ENCODE measurements at places on chromosomes 11 and 22. TPM values are rescaled to one million over a fixed set of nuclear protein-coding genes. Genes with fewer than 3 reads are reported as not detected.

Gene MRGPRX2
- polyA plus RNA-seq: 0.01 TPM

Gene TSGA10IP
- not detected for polyA plus RNA-seq

Gene CCDC81
- polyA plus RNA-seq: 0.41 TPM

Gene CCDC188
- polyA plus RNA-seq: not detected

Gene PTPRCAP
- 7.5 TPM for polyA plus RNA-seq

DNA sequence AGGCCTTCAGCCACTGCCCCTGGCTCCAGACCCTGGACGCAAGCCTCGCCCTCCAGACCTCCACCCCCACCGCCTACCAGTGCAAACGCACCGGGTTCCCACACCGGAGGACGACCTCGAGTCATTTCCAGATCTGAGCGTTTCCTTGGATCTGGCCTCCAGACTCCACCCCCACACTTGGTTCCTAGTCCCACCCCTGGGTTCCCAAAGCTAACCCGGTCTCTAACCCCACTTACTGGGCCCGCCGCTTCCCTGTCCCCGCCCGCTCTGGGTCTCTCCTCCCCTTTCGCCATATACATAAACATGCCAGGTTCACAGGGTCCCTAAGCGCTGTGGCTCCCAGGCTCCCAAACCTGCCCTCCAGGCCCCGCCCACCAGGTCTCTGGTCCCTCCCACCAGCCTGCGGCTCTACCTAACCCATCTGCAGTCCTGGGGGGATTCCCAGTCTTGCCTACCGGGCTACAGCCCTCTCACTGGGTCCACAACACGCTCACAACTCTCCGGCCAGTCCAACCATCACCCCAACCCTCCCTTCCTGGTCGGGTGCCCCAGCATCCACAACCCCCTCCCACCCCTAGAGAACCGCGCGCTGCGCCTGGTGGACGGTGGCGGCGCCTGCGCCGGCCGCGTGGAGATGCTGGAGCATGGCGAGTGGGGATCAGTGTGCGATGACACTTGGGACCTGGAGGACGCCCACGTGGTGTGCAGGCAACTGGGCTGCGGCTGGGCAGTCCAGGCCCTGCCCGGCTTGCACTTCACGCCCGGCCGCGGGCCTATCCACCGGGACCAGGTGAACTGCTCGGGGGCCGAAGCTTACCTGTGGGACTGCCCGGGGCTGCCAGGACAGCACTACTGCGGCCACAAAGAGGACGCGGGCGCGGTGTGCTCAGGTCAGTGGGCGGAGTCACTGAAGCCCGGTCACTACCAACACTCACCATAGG lies 36.7 kb downstream of the CD6 start:
- no peak overlapping the region for H3K27ac ChIP-seq
- H3K27me3 ChIP-seq: no peaks in the 10 kb centered on the region
- H3K36me3 ChIP-seq: no peaks in the 10 kb centered on the region
- peaks cover 10% of the 10 kb centered on the region for H3K4me1 ChIP-seq
- no peak for DNase-seq

DNA sequence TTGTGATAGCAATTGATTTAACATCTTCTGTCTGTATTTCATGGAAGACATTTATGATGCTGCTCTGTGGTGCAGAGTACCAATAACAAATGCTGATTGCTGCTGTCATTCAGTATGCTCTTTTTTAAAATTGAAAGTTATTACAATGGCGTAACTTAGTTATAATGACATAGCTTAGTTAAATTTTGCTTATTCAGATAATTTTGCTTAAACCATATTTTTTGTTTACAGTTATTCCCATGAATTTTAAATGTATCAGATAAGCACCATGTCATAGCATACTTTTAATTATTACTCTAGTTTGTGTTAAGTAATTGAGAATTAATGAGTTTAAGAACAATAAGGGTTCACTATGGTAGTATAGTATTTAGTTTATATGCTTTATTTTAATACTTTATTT lies 15.5 kb downstream of the PRMT3 start:
- no peak for DNase-seq
- peaks cover 5% of the 10 kb centered on the region for H3K36me3 ChIP-seq
- no peak overlapping the region for H3K27ac ChIP-seq
- H3K27me3 ChIP-seq: no peaks in the 10 kb centered on the region

DNA sequence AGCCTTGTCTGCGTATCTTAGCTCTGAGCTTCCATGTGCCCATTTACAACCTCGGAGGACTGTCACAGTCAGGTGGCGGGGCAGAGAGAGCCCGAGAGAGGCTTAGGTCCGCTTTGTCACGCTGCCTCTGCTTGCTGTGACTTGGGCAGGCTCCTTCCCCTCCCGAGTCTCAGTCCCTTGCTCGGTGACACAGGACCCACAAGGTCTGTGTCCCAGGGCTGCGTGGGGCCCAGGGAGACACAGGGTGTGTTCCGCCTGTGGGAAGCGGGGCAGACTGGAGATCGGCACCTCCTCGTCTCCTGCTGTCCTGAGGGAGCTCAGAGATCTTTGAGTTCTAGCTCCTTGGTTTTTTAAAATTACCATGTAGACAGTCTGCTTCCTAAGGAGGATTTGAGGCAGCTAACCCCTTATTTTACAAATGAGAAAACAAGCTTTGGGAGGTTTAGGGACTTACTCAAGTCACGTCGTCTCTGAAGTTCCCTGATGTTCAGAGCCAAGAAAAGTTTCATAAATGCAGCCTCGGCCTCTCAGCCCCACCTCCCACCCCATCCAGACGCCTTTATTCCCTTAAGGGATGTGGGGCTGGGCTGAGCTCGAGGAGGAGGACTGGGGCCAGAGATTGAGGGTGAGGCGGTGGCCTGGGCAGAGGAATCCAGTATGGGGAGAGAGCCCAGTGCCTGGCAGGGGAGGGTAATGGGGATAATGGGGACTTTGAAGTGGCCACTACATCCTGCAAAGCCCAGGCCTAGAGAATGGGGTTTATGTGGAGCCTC lies 103.6 kb downstream of the NECTIN1 start:
- no peaks in the 10 kb centered on the region for H3K4me1 ChIP-seq
- no peaks in the 10 kb centered on the region for H3K36me3 ChIP-seq
- H3K27me3 ChIP-seq: no peaks in the 10 kb centered on the region
- no peak overlapping the region for H3K4me3 ChIP-seq

DNA sequence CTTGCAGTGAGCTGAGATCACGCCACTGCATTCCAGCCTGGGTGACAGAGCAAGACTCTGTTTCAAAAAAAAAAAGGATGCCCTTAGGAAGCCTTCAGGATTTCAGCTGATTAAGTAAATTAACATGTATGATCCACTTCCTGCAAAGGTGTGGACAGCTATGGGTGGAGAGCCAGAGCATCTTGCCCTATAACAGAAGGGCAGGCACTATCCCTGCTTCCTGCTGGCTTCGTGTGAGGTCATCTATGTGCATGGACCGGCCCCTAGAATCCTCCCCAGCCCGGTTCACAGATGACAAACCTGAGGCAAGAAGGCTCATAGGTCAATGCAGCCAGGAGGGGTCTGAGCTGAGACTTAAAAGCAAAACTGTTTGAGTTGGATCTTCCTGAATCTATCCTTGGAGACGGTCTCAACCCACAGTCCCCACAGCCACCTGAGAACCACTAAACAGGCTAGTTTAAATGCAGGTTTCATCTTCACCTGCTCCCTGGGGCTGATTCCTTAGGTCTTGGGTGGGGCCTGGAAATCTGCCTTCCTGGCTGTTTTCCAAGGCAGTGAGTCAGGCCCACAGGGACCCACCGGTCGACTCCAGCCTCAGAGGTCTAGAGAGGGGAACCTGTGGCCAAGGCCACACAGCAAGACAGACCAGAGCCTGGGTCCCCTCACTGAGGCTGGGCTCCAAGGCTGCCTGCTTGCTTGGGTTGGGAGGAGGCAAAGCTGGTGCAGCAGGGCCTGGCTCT lies 55.2 kb upstream of the MPEG1 start:
- no peaks in the 10 kb centered on the region for H3K36me3 ChIP-seq
- no peak overlapping the region for H3K27ac ChIP-seq
- DNase-seq: no peak
- H3K4me1 ChIP-seq: no peaks in the 10 kb centered on the region
- H3K27me3 ChIP-seq: no peaks in the 10 kb centered on the region
- H3K4me3 ChIP-seq: no peak overlapping the region

- no peak overlapping the region for H3K4me3 ChIP-seq
- no peaks in the 10 kb centered on the region for H3K36me3 ChIP-seq
- DNase-seq: no peak
- no peaks in the 10 kb centered on the region for H3K4me1 ChIP-seq
These were observed 69.4 kb downstream of the DDX10 start for GRCh38 chr11:108734283-108734682.

- H3K27ac ChIP-seq: no peak overlapping the region
- H3K4me3 ChIP-seq: no peak overlapping the region
- H3K27me3 ChIP-seq: no peaks in the 10 kb centered on the region
- H3K4me1 ChIP-seq: no peaks in the 10 kb centered on the region
- no peak for DNase-seq
These were observed 12.5 kb downstream of the PLET1 start for GRCh38 chr11:112248201-112248600.

DNA sequence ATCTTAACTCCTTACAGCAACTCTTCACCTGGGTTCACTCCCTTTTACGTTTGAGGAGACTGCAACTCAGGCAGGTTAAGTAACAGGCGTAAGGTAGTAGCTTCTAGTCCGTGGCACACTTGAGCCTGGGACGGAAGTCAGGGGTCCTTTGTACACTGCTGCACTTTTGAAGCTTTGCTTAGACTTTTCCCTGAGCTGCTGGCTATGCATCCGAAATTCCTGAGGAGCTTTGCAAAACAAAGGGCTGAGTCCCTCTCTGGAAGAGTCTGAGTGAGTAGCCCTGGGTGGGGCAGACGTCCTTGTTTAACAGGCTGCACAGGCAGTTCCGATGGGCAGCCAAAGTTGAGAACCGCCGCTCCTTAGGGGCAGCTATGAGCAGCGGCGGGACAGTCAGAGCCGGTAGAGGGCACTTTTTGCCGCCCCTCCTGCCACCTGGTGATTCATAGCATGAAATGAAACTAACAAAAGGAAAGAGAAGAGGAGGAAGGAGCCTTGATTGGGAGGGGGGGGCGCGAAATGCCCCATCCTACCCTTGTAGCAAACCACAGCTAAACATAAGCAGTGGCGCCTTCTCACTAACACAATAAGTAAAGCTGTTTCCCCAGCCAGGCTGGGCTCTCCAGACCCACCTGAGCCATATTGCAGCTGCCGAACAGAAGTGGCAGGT lies 1.4 kb downstream of the TMEM109 start:
- H3K4me1 ChIP-seq: peaks cover 12% of the 10 kb centered on the region
- H3K36me3 ChIP-seq: peaks cover 3% of the 10 kb centered on the region
- peak; percentile 55 for DNase-seq
- no peaks in the 10 kb centered on the region for H3K27me3 ChIP-seq
- H3K4me3 ChIP-seq: peak overlapping the region; percentile 86

- no peak overlapping the region for H3K4me3 ChIP-seq
- H3K36me3 ChIP-seq: no peaks in the 10 kb centered on the region
- no peak overlapping the region for H3K27ac ChIP-seq
- H3K4me1 ChIP-seq: no peaks in the 10 kb centered on the region
These were observed 263.0 kb upstream of the CADM1 start for GRCh38 chr11:115767047-115767802.

DNA sequence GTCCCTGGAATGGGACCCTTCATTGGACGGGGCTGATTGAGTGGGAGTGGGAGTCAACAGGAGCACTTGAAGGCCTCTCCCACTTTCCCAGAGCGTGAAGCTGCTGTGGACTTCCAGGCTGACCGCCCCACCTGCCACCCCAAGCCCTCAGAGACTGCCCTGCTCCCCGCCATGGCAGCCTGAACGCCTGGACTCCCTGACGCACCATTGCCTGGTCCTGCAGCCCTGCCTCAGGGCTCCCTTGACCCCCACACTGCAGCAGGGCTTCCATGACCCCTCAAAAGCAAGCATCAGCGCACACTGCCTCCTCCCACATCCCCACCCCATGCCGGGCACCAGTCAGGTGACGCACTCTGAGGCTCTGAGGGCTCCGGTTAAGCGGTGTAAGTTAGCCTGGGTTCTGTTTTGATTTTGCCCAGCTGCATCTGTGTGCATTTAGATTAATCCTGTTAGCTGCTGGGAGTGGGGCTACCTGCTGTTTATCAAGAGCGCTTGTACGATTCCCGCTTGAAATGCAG lies 39.4 kb downstream of the TRIM29 start:
- no peaks in the 10 kb centered on the region for H3K4me1 ChIP-seq
- H3K27me3 ChIP-seq: no peaks in the 10 kb centered on the region
- no peaks in the 10 kb centered on the region for H3K36me3 ChIP-seq
- no peak for DNase-seq
- H3K27ac ChIP-seq: no peak overlapping the region

DNA sequence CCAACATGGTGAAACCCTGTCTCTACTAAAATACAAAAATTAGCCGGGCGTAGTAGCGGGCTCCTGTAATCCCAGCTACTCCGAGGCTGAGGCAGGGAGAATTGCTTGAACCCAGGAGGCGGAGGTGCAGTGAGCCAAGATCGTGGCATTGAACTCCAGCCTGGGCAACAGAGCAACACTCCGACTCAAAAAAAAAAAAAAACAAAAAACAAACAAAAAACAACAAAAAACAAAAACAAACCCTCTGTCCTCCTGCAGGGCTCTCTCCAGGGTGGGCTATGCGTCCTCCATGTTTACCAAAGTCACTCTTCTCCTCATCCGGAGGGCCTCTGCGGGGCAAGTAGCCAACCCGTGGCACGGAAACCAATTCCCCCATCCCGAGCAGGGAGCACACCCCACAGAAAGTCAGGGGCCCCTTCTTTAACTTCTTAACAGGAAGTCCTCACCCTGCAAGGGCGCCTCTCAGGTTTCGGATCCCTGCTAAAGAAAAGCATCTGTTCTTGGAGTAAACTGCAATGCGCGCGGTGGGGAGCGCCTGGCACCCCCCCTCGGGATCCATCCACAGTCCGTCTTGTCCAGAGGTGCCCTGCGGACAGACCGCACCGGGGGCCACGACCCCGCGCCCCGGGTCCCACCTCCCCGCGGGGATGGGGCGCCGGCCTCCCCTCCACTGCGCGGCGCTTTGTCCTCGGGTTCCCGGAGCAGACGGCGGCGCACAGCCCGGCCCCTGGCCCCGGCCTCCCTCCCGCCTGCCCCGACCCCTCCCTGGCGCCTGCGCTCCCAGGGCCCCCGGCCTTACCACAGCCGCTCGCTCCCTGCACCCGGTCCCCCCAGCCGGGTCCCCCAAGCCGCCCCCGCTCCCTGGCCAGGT lies 712 bp downstream of the CERK start:
- peak; percentile 77 for DNase-seq
- H3K27ac ChIP-seq: peak overlapping the region; percentile 87
- peak overlapping the region; percentile 96 for H3K4me3 ChIP-seq
- no peaks in the 10 kb centered on the region for H3K27me3 ChIP-seq

- DNase-seq: no peak
- no peak overlapping the region for H3K4me3 ChIP-seq
- H3K36me3 ChIP-seq: no peaks in the 10 kb centered on the region
- no peak overlapping the region for H3K27ac ChIP-seq
- H3K4me1 ChIP-seq: no peaks in the 10 kb centered on the region
These were observed 317.1 kb downstream of the NTM start for GRCh38 chr11:131687291-131688047.
